Heart right ventricle (tissue), 16 donors: ENCODE measurements at places on chromosomes 2 and 18. TPM values are rescaled to one million over a fixed set of nuclear protein-coding genes. Genes with fewer than 3 reads are reported as not detected.

DNA sequence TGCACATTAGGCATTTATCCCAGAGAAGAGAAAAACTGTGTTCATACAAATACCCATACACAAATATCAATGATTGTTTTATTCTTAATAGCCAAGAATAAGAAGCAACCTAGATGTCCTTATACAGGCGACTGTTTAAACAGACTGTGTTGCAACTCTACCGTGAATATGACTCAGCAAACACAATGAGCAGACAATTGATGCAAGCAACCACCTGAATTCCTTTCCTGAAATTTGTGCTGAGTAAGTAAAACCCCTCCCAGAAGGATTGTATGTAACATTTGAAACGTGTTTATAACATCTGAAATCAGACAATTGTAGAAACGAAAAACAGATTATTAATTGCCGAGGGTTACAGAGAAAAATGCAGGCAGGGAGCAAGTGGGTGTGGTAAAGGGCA lies 621.9 kb upstream of the SOX11 start:
- no peak for DNase-seq

DNA sequence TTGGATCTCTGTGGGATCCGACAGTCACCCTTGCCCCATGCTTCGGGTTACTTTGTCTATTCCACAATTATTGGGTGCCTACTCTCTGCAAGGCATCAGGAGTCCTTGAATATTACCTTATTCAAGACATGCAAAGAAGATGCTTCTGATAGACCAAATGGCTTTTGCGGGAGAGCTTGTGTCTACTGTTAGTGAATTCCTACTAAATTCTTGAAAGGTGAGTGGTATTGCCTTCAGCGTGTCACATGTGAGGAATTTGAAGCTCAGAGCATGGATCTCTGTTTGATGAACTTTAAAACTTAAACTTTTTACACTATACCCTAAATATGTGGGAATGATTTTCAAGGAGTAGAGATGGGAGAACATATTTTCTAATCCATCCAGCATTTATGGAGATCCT lies 184.4 kb downstream of the LTBP1 start:
- no peak for DNase-seq

DNA sequence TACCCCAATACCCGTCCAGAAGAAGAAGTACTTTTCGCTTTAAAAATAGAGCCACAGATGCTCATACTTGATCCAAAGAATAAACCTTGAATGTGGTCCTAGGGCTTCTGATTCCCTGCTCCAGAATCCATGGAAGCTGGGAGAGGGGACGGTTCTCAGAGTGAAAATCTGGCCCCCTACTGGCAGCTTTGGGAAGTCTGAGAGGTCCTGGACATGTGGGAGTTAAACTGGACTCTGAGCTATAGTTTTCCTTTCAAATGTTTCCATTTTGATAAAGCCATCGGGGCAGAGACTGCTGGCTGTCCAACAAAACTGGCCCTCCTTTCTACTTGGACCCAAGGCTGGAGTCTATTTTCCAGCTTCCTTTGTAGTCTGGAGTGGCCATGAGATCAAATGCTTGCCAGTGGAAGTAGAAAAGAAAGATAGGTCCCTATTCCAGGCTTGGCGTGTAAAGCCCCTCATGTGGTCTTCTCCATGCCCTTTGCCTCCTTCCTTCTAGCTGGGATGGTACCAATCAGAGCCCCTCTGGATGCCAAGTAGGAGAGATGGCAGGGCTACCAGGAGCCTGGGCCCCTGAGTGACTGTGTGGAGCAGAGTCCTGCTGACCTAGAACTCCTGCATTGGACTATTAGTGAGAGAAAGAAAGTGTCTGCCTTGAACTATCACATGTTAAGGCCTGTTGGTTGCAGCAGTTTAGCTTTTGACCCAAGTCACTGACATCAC lies 37.7 kb upstream of the TBC1D8 start:
- DNase-seq = no peak

The KANSL3 gene
- 30.7 TPM for total RNA-seq

The RAB17 gene
- 5.6 TPM for total RNA-seq

DNA sequence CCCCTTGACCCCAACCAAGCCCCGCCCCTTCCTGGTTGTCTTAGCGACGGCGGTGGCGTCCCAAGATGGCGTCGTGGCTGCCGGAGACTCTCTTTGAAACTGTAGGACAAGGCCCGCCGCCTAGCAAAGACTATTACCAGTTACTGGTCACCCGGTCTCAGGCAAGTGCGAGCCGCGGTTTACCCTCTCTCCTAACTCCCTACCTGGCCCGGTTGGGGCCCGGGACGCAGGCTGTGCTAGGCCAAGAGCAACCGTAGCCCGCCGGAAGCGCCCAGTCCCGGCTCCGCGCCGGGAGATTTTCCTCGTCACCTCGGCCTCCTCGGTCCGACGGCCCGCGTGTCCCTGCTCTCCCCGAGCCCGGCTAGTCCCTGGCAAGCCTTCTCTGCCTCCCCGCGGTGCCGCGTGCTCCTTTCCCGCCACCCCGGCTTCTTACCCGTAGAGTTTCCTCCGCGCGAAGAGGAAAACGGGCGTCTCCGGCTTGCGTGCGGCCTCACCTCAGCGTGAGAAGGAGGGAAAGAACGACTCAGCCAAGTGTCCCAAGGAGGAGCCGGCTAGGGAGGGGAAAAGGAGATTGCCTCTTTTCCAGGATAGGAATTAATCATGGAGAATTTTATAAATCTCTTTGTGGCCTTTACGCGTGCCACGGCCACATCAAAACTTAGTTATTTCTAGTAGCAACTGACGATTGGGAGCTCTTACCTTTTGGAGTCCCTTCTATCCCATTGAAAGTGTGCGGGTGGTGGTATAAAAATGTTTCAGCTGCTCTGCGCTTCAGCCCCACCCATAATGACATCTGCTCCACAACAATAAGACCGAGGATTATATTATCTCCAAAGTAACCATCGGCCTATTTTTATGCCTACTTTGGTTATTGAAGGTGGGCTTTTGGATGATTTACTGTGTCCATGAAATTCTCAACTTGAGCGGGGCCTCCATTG lies at the start of gene FBXO36:
Gene FBXO36 (plus strand): TSS at position 55 of the 938 bp plus-strand sequence. CDS start 11 bp downstream, at position 66.
- DNase-seq = peak; percentile 86

The CDK15 gene
- total RNA-seq = 0.21 TPM

DNA sequence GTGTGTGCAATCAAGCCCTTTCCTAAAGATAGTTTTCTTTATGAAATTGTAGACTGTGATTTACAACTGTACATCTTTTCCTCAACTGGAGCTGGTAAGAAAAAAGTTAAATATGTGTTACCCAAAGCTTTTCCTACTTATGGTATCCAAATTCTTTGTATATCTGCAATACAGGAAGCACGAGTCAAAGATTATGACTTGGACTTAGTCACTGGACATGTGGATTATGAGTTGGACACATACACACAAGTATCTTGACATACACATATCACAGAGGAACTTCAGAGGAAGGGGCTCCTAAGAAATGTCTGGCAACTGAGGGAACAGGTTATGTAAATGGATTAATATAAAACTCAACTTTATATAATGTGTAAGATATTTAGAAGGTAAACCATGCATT lies 35.2 kb downstream of the PRELID3A start:
- no peak for DNase-seq

DNA sequence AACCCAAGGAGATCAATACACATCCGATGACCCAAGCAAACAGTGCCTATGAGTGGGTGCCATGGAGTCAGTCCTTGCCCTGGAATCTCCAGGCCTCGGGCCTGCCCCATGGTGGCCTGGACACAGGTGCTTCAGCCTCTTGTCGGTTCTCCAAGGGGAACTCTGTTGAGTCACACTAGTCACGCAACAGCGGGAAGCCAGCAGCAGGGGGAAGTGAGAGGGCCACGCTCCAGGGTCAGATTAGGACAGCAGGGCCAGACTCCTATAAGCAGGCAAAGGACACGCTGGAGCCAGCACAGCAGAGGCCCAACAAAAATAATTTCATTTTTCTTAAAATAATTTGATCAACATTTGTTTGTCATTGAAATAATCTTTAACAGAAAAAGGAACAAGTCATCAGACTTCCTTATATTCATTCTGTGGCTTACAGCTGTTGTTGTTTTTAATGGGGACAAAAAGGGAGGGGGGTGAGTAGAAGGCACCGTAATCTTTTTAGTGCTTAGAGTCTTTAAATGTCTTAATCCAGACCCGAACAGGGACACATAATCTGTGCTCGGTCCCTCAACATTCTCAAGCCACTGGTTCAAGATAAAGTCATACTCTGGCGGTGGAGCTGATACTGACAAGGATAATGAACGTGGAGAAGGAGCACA lies 16.4 kb upstream of the ARMC9 start:
- DNase-seq = peak; percentile 69

GRCh38 chr2:9002313-9002636 lies 1.2 kb downstream of the MBOAT2 start:
- no peak for DNase-seq
